ENCODE measurements at places on chromosomes 6 and 20.
A peak's percentile ranks its signal among the peaks of the same experiment; 100 is the strongest.

DNA sequence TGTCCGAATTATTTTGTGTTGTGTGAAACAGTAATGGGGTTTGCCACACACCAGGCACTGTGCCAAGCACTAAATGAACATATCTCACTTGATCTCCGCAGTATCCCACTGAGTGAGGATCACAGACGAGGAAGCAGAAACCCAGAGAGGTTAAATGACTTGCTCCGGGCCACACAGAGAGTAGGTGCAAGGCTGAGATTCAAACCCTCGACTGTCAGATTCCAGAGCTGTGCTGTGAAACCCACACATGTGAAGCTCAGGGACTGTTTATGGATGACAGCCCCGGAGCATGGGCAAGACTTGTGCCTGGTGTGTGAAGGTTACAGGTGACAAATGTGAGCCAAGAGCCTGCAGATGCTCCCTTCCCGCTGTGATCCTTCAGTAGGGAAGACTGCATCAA is 87.8 kb upstream of the SIRPA start:
- DNase-seq = no peak

- DNase-seq = no peak
Measured at GRCh38 chr6:156857573-156857972, 80.4 kb downstream of the ARID1B start.

DNA sequence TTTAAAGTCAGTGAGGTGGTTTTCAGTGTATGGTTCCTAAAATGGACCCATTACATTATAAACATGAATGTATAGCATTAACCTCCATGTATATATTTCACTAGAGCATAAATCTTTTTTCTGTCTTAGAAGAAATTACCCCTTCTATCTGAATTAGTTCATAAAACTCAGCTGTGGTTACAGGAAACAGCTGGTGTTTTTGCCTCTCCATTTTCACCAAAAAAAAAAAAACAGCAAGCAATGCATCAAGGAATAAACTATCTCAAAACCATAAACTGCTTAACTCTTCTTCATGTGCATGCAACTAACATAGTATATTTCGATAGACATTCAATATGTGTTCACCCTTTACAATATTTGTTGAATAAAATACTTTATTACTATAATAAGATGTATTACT is 40.2 kb downstream of the MOXD1 start:
- no peak for DNase-seq

DNA sequence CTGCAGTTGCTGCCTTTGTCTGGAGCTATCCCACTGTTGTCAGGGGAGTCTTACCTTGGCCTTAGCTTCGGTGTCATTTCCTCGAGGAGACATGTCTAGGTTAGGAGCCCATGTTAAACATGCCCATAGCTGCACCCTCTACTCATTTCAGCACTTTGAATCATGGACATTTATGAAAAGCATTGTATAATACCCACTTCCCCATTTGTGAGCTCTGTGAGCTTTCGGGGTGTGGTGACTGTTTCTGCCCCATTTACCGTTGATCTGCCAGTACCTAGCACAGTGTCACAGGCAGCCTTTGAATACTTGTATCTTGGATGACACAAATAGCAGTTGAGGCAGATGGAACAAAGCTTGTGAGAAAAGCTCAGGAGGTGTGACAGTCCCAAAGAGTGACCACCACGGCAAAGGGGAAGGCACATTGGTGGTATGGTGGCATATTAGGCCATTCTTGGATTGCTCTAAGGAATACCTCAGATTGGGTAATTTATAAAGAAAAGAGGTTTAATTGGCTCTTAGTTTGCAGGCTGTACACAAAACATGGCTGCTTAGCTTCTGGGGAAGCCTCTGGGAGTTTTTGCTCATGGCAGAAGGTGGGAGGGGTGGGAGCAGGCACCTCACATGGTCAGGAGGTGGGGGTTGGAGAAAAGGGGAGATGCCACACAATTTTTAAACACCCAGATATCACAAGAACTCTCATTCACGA is 42.0 kb downstream of the JARID2 start:
- DNase-seq = no peak

GRCh38 chr6:42864602-42865001 is 14.8 kb upstream of the RPL7L1 start:
- DNase-seq = no peak

DNA sequence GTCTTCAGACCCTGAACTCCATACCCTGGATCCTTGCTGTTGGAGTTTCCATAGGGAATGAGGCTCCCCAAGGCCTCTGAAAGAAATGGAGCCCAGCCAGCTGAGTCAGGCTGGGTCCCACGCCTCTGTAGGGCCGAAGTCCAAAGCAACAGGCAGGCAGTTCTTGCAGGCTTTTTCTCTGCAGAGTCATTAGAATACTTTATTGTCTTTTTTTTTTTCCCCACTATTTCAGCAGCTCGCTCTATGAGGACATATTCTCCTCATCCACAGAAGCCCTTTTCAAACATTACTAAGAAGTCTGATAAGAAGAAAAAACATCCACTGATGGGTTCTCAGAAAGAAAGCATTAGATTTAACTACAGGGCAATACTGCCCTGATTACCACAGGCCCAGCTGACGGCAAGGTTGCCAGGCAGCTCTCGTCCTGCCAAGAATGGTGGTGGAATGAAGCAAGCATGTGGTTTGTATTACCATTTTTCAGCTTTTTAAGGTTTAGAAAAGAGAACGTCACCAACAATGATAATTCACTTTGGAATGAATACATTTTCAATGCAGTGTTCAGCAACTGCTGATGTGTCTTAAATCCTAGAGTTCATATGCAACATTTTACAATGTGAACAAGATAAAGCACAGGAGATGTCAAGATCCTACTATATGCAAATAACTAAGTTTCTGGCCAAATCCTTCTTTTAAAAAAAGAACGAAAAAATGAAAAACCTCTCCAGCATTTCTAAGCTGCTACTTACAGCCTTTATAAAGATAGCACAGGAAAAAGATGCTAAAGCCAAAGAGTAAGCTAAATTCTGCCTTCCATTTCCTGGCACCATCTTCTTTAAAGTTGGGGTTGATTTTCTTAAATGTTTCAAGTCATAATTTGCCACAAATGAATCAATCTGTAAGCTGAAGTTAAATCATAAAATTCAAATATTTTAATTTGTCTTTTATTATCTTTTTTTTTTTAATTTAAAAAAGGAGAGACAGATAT is 223.6 kb upstream of the CITED2 start:
- DNase-seq = peak; percentile 95

- no peak for DNase-seq
Measured at GRCh38 chr6:163459536-163459935, 45.0 kb downstream of the QKI start.

- DNase-seq = no peak
Measured at GRCh38 chr20:50883856-50884255, 47.4 kb downstream of the ADNP start.

DNA sequence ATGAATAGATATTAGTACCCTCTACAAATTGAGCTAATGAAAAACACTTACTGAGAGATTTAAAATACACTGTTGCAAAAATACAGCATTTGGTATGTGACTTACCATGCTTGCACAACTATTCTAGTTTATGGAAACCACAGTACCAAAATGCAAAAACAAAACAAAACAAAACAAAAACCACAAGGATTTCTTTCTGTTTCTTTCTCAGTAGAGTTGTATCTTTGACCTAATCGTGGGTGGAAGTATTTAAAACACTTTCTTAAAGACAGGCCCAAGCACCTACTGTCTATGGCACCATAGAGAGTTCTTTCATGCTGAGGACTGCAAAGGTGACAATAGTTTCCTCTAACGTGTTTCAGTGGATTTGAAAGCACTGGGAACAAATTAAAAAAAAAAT is 95.3 kb upstream of the C6orf118 start:
- no peak for DNase-seq

GRCh38 chr20:56624786-56625681 is 4.1 kb upstream of the TFAP2C start:
- DNase-seq = no peak
